ENCODE measurements at places on chromosomes 16 and 17.
A peak's percentile ranks its signal among the peaks of the same experiment; 100 is the strongest.

DNA sequence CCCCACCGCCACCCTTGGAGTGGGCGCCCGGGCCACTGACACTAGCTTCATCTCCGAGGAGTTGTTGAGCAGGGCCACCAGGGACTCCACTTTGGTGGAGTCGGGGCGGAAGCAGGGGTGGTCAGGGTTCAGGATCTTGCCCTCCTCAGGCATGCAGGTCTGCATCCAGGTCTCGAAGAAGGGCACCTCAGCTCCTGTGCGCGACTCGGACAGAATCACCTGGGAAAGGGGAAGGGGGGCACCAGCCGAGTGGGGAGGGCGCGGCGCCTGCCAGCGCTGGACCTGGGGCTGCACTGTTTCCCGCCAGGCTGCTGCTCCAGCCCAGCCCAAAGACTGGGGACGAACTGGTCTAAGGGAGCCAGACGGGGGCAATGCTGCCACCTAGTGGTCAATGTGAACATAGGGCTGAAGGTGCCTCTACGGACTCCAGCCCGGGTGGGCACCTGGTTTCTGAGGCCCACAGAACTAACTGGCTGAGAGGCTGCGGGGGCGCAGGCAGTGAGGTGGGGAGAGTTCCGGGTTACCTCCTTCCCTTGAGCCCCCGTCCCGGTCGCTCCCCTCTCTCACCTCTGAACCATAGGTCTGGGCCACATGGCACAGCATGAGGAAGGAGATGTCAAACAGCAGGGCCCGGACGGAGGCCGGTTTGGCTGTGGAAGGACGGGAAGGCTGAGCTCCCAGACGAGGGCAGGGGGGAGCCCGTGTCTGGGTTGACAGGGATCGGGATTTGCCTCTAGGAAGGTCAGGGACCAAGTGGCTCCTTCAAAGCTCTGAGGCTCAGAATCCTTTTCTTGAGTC is 11.8 kb downstream of the CSF3 start:
- DNase-seq: peak; percentile 61

DNA sequence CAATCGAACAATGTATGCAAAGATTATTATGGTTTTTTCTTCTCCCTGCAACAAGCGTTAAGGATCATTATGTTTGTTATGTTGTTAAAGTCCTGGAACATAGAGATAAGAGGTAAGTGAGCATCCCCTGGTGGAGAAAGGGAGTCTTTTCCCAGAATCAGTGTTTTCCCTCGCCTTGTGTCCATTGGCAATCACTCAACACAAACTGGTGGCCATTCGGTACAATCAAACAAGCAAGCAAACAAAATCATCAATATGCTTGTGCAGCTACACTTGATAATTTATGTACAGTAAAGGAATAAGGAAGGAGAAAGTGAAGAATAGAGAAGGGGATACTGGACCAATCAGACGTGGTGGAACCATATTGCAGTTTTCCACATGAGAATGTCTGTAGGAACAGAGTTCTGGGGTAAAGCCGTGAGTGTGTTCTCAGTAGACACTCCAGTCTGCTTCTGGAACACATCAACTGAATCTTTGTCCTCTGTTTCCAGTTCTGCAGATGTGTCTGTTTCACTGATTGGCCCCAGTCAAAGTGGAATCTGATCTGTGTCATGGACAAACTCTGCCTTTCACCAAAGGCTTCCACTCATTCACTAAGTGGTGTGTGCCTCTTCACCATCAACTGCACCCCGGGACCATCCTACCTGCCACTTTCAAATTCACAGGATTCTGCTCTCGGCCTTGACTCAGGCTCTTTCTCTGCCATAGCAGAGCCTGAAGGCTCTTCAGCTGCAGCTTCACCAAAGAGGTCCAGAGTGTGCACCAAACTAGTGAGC is 169.5 kb downstream of the AHSP start:
- DNase-seq: no peak

GRCh38 chr17:82765371-82765770 is 13.5 kb downstream of the TBCD start:
- DNase-seq: no peak

GRCh38 chr17:36728030-36728991 is 126.9 kb downstream of the MRM1 start:
- DNase-seq: no peak

DNA sequence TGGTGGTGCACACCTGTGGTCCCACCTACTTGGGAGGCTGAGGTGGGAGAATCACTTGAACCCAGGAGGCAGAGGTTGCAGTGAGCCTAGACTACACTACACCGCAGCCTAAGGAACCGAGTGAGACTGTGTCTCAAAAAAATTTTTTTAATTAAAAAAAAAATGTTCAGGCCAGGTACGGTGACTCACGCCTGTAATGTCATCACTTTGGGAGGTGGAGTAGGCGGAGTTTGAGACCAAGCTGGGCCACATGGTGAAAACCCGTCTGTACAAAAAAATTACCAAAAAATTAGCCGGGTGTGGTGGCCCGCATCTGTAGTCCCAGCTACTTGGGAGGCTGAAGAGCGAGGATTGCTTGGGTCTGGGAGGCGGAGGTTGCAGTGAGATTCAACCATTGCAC is 3.6 kb upstream of the FAM222B start:
- no peak for DNase-seq

DNA sequence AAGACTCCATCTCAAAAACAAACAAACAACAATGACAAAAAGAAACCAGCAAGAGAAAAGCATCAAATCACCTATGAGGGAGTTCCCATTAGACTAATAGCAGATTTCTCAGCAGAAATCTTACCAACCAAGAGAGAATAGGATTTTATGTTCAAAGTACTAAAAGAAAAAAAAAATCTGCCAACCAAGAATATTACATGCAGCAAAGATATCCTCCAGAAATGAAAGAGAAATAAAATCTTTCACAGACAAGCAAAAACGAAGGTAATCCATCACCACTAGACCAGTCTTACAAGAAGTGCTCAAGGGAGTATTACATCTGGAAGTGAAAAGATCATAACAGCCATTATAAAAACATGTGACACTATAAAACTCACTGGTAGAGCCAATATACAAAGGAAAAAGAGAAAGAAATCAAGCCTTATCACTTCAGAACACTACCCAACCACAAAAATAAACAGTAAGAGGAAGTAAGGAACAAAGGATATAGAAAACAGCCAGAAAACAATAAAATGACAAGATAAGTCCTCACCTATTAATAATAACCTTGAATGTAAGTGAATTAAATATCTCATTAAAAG is 66.3 kb downstream of the STX8 start:
- DNase-seq: no peak

- DNase-seq: no peak
Measured at GRCh38 chr17:7646457-7646856, 4.3 kb upstream of the ATP1B2 start.

GRCh38 chr17:45234641-45235415 is 13.1 kb downstream of the FMNL1 start:
- DNase-seq: no peak

GRCh38 chr16:66346221-66346620 is 20.3 kb upstream of the CDH5 start:
- no peak for DNase-seq

DNA sequence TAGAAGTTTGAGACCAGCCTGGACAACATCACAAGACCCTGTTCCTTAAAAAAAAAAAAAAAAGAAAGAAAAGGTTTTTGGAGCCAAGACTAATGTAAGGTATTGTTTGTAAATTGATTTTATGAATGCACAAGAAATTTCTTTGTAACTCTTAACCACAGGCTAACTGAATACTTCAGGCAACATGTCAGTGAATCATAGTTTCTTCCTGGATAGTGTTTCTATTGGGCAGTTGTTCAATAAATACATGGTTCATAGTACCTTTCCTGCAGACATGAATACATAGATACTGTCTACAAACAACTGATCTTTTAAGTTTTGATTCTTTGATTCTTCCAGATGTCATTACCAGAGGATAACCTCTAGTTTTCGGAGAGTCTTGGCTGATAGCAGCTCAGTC is 11.6 kb downstream of the DDX42 start:
- DNase-seq: no peak

- DNase-seq: no peak
Measured at GRCh38 chr17:35895636-35896587, 15.8 kb upstream of the CCL5 start.

DNA sequence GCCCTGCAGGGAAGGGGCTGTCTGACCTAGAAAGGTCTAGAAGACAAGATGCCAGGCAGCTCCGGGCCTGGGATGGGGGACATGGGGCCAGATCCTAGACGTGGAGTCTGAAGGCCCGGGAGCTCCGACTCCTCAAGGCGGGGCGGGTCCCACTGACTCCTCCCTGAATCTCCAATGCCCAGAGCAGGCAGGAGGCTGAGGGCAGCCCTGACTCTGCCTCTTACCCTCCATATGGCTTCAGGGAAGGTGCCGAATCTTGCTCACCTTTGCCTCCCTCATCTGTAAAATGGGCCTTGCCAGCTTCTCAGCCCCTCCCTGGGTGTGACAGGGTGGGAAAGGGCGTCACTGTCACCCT is 14.8 kb downstream of the VASN start:
- no peak for DNase-seq

DNA sequence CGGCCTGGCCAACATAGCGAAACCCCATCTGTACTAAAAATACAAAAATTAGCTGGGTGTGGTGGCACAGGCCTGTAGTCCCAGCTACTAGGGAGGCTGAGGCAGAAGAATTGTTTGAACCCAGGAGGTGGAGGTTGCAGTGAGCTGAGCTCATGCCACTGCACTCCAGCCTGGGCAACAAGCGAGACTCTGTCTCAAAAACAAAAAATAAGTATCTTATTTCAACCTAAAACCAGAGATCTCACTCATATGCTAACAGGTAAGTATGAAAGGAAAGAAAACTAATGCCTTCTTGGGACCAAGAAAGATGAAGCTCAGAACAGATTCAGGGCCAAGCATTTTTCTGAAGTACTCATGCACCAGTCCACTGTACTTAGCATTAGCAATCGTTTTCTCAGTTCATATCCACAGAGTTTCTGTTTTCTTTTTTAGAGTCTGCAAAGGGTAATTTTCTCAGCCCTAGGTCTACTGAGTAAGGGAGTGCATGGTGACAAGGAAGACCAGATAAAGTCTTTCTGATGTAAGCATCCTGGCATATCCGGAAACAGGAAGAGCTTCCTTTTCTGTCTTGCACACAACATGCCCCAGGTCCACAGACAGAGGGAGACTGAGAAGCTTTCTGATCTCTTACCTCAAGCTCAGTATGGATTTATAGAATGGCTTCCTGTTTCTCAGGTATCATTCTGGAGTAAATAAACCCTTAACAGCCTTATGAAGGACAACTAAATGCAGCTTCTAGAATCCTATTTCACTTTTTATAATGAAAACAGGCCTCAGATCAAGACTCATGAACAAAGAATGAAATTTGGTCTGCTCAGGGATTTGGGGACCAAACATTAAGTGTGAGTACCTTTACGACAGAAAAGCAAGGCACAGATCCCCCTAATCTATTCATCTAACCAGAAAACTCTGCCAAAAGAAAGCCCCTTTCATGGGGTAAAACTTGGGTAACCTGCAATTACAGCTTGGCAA is 38.7 kb upstream of the FOXJ1 start:
- DNase-seq: no peak

DNA sequence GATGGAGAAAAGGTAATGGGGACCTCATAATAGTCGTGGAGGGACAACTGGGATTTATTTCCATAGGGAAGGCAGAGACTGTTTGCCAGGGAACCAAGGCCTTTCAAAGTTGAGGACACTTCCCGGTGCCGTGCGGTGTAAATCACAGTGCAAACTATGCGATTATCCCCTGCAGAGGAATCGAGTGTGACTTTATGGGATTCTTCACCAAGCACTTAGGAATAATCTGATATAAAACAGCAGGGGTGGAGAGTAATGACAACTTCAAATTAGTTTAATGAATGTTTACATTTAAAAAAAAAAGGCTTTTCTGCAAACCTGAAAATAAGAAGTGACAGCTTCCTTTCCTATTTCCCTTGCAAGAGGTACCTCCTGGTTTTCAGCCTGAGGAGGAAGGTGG is 538.2 kb downstream of the MAF start:
- no peak for DNase-seq

DNA sequence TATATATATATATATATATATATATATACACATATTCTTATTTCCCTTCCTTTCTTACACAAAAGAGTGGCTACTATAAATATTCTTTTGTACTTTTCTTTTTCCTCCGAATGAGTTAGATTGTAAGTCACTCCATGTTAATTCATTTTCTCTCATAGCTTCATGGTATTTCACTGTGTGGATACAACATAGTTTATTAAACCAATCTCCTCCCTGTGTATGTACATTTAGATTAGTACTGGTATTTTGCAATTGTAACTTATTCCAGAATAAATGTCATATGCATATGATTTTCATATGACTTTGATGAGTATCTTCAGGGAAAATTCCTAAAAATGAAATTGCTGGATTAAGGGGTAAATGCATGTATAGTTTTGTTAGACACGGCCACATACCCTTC is 20.0 kb upstream of the FA2H start:
- DNase-seq: no peak

GRCh38 chr16:56401482-56401881 is 23.9 kb downstream of the AMFR start:
- DNase-seq: no peak

- no peak for DNase-seq
Measured at GRCh38 chr16:75262104-75262799, 10.8 kb upstream of the BCAR1 start.

DNA sequence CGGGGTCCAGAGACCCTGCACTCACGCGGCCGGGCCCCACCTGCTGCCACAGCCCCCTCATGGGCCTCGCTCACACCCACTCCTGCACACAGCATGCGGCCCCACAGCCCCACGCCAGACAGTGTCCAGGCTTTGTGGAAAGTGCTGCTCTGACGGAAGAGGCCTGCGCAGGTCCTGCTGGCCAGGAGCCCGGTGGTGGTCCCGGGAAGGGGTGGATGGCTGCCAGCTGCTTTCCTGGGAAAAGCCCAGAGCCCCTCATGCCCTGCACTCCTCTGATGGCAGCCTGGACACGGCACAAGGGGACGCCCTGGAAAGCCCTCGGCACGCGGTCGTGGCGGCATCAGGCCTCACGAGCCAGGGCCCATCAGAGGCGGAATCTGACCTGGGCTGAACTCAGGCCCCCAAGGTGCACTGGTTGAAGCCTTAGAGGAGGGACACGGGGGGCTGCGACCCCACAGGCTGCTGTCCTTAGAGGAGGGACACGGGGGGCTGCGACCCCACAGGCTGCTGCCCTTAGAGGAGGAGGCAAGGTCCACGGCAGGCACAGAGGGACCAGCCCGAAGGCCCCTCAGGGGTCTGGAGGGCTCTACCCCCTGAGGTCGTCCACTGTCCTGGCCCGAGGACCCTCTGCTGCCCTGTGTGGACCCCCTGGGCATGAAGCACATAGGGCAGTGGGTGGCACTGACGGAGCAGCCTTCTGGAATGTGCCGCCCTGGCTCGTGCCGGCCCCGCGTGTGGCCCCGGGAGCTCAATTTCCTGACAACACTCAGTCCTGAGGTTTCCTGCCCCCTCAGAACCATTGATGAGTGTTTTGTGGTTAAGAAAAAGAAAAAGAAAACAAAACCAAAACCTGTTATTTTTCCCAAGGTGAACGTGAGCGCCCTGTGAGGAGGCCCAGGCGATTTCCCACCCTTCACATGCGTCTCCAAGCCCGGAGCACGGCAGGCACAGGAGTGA is 22.1 kb downstream of the SOX8 start:
- no peak for DNase-seq
